ENCODE measurements at places on chromosomes 4 and X.

DNA sequence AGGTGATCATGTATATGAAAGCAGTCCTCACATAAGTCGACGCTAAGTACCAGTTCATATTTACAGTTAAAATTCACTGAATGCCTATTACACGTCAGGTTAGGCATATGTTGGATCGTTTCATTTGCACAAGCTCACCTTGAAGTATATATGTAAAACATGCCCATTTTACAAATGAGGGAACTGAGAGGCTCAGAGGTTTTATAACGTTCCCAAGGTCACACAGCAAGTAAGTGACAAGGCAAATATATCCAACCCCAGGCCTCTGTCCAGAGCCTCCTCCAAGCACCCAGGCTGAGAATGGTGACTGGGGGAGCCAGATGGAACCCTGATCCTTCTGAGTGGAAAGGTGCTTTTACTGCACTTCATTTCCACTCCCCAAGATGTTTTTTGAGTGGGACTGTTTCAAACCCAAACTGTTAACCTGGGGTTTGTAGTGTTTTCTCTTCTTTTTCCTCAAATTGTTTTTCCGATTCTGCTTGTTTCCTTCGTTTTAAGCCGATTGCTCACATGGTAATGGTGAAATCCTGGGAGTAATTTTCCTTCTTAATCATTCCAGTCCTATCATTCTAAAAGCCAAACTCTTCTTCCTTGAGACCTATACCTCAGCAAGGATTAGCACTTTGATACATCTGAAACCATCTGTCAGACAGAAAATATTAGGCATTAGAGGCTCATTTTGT lies 791 bp downstream of the SMIM20 start:
- no peak for DNase-seq

GRCh38 chr4:77805840-77806239 lies 13.3 kb downstream of the CNOT6L start:
- no peak for DNase-seq

- DNase-seq = no peak
Observed at GRCh38 chr4:86890790-86891189, 1.4 kb downstream of the C4orf36 start.

- no peak for DNase-seq
Observed at GRCh38 chr4:67929426-67929825, 33.9 kb downstream of the TMPRSS11A start.

DNA sequence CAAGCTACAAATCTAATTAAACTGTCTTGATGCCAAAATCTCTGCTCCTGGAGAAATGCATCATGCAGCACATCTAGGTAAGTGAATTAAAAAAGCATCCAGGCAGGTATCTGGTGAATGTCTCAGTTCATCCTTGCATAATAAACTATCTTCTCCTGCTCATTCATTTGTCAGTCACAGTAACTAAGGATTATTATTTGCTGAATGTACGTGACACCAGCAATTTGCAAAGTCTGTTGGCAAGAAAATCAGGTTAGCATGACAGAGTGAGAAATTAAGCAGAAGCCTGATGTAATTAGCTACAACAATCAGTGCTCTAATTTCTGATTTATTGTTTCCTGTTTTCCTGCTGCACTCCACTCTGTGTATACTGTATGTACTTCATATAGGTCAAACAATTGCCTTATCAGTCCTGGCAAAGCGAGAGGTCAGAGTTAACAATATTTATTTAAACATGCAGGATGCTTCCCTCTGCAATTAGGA lies 213.6 kb downstream of the FBXO8 start:
- DNase-seq = no peak

DNA sequence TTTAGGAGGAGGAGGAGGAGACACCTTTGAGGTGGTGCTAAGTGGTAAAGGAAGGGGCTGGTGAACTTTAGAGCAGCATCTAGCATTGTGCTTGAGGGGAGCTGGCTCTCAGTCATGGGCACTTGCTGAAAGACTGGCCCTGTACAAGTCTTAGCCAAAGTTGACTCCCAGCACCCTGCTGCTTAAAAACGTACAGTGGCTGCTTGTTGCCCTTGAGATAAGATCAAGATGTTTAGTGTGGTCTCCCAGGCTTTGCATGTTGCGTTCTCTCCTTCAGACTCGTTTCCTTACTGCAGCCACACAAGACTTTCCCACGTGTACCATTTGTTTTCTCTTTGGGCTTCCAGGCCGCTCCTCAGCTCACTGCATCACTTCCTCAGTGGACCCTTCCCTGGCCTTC lies 1.8 kb downstream of the MED28 start:
- DNase-seq = no peak

DNA sequence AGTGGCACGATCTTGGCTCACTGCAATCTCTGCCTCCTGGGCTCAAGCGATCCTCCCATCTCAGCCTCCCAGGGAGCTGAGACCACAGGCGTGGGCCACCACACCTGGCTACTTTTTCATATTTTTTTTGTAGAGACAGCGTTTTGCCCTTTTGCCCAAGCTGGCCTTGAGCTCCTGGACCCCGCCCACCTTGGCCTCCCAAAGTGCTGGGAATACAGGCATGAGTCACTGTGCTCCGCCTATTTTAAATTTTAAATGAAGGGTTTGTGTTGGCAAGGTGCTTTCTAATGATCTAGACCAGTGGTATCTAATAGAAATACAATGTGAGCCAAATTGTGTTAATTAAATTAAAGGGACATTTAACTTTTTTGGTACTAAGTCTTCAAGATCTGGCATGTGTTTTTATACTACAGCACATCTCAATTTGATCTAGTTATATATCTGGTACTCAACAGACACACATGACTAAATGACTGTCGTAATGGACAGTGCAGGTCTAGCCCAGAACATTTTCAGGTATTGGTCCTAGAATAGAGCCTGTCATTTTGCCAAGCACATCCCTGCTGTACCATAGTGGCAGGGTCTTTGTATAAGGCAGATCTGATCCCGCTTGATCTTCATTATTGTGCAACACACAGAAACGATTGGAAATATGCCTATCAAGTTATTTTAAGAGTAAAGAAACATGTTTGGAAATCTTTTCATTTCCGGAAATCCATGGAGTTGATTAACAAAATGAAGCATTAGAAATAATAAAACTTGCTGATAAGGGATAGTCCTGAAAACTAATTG lies 7.3 kb downstream of the PGK1 start:
- DNase-seq = no peak

- no peak for DNase-seq
Observed at GRCh38 chrX:145865082-145865481, 47.5 kb downstream of the SLITRK2 start.

DNA sequence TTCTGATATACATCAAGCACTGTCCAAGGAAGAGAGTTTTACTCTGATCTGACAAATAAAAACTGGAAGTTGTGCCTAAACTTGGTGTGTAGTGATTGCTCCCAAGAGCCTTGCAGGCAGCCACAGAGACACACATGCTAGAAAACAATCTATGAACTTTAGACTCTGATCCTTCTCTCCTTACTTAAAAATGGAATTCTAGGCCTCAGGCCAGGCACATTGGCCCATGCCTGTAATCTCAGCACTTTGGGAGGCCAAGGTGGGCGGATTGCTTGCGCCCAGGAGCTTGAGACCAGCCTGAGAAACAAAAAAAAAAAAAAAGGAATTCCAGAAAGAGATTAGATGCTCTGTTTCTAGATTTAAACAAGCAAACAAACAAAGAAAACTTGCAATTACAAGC lies 45.6 kb upstream of the S100G start:
- no peak for DNase-seq

DNA sequence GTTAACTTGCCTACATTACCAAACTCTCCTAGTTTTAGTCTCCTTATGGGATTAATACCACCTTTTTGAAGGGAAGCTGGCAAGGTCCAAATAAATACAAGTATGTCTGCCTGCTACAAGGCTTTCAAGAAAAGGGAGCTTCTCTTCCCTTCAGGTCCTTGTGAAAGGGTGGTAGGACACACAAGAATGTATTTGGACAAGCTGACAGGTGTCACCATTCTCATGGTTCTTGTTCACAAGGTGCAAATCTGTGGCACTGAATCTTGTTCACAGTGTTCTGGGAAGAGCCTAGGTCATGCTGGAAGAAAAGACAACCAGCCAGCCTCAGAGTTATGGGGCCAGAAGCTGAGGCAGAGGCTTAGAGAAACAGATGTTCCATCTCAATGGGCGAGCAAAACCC lies 41.9 kb downstream of the GPC3 start:
- DNase-seq = no peak

- no peak for DNase-seq
Observed at GRCh38 chr4:35125995-35126712, 1118.2 kb downstream of the ARAP2 start.

DNA sequence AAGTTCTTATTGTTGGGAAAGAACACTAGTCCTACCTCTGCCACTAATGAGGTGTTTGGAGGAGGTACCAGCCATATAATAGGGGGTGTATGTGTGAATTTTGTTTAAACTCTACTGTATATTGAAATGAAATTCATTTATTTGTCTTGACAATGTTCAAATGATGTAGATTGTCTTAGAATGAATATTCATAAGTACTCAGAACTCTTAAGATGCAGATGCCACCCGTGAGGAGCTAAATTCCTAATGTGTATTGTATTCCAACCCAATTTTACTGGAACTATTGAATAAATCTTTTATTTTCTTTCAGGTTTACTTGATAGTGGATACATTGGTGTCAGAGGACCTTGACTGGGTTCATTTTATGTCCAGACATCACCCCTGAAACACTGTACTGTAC lies 63.9 kb upstream of the RAB33B start:
- no peak for DNase-seq

DNA sequence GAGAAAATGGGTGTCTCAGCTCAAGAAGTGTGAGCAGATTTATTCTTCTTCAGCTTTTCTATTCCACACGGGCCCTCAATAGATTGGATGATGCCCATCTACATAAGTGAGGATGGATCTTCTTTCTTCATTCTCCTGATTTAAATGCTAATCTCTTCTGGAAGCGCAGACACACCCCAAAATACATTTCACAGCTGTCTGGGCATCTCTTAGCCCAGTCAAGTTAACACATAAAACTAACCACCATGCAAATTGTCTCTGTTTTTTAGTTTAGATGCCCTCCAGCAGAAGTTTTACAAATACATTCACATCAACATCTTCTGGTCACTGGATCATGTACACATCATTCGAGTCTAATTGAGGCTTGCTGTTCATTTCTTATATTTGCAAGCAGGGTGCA lies 249.0 kb upstream of the VCX3A start:
- DNase-seq = no peak

DNA sequence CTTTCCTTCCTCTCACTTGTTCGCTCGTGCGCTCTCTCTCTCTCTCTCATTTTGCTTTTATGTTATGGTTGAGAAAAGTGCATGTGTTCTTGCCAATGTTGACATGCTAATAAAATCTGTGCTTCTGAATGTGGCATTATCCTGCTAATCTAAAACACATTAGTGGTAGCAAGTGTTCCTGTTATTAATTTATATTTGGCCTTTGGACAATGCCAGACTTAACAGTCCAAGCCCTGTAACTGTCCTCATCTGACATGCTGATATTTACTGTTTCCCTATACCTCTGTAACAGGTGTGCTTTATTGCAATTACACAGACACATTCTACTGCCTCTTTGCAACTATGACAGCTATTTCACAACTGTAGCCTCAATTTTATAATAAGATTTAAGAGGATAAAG lies 2.7 kb downstream of the PPARGC1A start:
- no peak for DNase-seq

DNA sequence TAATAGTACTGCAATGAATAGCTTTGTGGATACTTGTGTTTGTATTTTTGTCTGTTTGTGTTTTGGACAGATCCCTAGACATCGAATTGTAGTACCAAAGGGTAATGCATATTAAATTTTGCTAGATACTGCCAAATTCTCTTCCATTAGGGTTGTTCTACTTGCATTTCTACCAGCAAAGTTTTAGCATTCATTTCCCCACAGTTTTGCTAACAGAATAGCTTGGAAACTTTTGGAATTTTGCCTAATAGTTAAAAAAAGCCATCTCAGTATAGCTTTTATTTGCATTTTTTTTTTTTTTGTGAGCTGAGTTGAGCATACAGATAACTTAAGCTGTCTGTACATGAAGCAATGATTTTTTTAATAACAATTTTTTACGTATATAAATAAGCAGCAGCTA lies 1084.9 kb downstream of the ADGRL3 start:
- no peak for DNase-seq

DNA sequence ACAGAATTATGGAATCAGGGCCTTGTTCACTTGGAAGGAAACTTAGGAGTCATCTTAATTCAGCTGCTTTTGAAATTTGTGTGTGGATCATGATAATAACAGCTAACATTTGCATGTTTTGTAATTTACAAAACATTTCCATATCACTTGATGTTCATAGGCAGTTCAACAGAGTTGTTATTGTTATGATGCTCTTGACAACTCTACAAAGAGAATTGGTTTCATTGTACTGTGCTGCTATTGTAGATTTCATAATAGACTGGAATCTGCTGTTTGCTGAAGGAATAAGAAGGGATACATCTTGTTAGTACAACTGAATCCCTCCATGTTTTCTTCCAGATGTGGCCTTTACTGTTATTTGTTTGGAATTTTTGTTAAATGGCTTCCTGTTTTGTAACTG lies 83.5 kb downstream of the CNKSR2 start:
- DNase-seq = no peak

- no peak for DNase-seq
Observed at GRCh38 chr4:115575851-115576250, 462.4 kb upstream of the NDST4 start.

DNA sequence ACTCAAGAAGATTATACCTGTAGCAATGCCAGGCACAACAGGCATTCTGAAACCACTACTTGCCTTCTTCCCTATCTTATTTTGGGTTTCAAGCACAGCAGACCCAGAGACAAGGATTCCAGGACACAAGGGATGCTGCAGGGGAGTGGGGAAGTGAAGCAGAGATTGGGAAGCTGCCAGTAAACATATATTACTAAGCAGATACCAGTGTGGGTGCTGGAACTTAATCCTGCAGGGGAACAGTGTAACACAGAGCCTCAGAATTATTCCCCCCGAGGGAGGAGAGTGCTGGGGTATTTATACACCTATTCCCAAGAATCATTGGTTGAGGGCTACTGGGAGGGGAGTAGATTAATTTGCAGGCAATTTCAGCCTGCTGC lies 33.3 kb upstream of the MAML3 start:
- DNase-seq = no peak

DNA sequence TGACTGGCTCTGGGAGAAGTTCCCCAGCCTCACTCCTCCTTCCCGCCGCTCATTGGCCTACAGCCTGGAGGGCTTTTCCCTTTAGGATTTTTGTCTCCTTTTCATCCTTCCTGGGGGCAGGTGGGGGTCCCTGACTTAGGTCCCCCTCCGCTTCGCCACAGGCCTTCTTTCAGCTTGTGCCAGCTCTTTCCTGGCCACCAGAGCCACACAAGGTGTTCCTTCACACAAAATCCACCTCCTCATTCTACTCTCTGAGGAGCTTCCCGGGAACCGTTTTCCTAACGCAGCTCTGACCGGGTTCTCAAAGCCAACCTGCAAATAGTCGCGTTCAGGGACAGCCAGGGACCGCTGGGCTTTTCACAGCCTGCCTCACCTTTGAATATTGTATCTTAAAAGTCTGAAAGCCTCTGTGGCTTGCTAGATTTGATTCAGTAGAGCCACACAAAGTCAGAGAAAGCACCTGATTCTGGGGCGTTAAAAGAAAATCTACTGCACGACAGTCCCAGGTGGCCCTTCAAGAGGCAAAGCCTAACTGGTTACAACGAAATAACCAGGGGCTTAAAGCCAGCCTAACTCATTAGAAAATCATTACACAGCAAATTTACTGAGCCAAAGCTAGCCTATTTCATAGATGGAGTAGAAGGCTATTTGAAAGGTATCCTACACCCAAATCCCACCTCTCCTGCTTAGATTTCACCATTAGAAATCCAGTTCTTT lies 731 bp upstream of the GPC3 start:
- no peak for DNase-seq

- no peak for DNase-seq
Observed at GRCh38 chr4:139299536-139299935, 1.8 kb upstream of the NAA15 start.

- DNase-seq = no peak
Observed at GRCh38 chr4:85724791-85725563, 250.0 kb downstream of the ARHGAP24 start.

Data from stimulated activated effector memory CD8-positive, alpha-beta T cell treated with anti-CD3 and anti-CD28 coated beads, Interleukin-12 subunit alpha, Interleukin-12 subunit beta, amount 100 ng/mL, for 72 hours (primary cell).